ENCODE measurements at places on chromosomes 2 and 18. TPM values are rescaled to one million over a fixed set of nuclear protein-coding genes. Genes with fewer than 3 reads are reported as not detected.

The ANTXR1 gene
- 127 TPM for total RNA-seq

The NLRC4 gene
- total RNA-seq, result 0.11 TPM

The MAP3K19 gene
- total RNA-seq, result not detected

The POTEI gene
- 0.01 TPM for total RNA-seq

The CABYR gene
- 19.7 TPM for total RNA-seq

The EFR3B gene
- total RNA-seq, result 7.9 TPM

The SP110 gene
- 7.1 TPM for total RNA-seq

The PLCD4 gene
- 0.80 TPM for total RNA-seq

The CFAP65 gene
- total RNA-seq, result 0.17 TPM

The GPR45 gene
- total RNA-seq, result not detected

The IL36B gene
- not detected for total RNA-seq

The NOL4 gene
- total RNA-seq, result not detected

The DES gene
- 0.27 TPM for total RNA-seq

All from A549 treated with AZD2906 at 1 μM for 4 hours (cell line).